ENCODE measurements at places on chromosomes 1 and 21. TPM values are rescaled to one million over a fixed set of nuclear protein-coding genes. Genes with fewer than 3 reads are reported as not detected.

PKP1 gene
- total RNA-seq: 30.7 TPM

LEFTY2 gene
- not detected for total RNA-seq

RGS1 gene
- total RNA-seq: 1.1 TPM

- DNase-seq: no peak
Observed at GRCh38 chr1:36818771-36819170, 215.5 kb downstream of the GRIK3 start.

GRCh38 chr21:30605968-30606367 lies 5.1 kb downstream of the KRTAP22-1 start:
- DNase-seq: no peak

- peak; percentile 53 for DNase-seq
Observed at GRCh38 chr1:110555807-110556470, 37.0 kb upstream of the KCNA10 start.

DNA sequence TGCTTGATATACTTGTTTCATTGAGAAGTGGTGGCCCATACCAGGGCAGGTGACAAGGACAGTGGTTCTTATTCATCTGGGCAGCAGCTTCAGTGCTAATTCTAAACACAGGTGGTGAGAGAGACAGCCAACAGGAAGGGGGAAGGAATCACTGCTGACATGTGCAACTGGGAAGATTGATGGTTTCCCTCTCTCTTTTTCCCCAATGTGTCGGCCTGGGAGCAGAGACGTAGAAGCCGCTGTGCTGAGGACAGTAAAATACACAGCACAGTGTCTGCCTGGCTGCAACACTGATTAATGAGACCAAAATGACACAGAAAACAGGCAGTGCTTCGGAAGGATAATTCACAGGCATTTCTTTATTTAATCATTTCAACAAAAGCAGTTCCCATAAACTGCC lies 48.8 kb downstream of the WARS2 start:
- no peak for DNase-seq

Measured in type B pancreatic cell (in vitro differentiated cells).